ENCODE measurements at places on chromosomes 1 and 21.
A peak's percentile ranks its signal among the peaks of the same experiment; 100 is the strongest.

DNA sequence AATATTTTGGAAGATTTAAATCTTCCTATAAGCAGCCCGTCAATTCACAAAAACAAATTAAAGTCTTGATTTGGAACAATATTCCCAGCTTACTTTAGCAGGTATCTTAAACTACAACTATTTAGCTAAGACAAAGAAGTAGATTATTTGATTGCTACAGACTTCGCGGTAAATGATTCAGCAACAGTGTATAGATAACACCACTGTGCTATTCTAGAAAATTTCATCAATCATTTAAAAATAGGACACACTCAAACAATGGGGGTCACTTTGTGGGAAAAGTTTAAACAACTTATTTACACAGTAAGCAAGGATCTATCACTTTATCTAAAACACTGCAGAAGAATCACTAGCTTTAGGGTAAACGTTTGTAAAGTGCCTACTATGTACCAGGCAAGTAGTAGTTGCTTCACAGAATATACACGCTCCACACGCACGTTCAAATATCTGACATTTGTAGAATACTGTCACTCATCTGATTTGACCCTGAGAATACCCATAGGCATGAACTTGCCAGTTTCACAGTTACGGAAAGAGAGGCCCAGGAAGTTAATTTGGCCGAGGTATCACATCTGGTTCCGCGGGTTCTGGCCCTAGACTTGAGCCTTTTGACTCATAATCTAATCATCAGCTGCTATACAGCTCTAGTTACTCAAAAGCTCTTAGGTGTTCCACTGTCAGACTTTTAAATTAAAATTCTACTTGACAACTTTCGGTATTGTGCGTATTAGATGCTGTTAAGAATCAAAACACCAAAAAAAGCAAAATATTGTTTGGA lies 876 bp downstream of the DENND2C start:
- DNase-seq, result no peak

DNA sequence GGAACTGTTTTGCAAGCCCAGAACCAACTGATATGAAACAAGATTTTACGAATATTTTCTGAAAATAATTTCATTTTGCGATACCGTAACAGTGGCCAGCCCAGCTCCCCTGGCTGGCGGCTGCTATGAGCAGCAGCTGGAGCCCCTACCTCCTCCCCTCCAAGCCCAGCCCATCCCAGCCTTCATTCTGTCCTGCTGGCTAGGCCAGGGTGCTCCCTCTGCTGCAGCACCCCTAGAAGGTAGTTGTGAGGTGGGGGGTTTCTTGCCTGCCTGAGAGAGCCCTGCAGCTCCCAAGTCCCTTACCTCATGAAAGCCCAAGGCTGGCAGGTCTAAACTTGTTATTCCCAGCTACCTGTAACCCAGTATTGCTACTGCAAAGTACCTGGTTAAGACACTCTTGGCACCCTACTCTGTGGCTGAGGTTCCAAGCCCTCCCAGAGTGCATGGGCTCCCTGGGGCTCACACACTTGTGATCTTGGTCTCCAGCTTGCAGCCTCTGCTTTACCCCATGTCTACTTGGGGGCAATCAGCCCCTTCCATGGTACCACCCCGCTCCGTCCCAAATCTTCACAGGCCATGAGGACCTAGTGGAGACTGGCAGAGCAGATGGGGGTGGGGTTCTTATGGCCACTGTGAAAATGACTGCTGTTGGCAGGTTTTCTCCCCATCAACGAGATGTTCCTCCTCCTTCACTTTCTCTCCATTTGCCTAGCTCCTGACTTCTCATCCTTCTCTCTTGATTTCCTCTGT lies 239.8 kb downstream of the TRABD2B start:
- DNase-seq, result no peak

DNA sequence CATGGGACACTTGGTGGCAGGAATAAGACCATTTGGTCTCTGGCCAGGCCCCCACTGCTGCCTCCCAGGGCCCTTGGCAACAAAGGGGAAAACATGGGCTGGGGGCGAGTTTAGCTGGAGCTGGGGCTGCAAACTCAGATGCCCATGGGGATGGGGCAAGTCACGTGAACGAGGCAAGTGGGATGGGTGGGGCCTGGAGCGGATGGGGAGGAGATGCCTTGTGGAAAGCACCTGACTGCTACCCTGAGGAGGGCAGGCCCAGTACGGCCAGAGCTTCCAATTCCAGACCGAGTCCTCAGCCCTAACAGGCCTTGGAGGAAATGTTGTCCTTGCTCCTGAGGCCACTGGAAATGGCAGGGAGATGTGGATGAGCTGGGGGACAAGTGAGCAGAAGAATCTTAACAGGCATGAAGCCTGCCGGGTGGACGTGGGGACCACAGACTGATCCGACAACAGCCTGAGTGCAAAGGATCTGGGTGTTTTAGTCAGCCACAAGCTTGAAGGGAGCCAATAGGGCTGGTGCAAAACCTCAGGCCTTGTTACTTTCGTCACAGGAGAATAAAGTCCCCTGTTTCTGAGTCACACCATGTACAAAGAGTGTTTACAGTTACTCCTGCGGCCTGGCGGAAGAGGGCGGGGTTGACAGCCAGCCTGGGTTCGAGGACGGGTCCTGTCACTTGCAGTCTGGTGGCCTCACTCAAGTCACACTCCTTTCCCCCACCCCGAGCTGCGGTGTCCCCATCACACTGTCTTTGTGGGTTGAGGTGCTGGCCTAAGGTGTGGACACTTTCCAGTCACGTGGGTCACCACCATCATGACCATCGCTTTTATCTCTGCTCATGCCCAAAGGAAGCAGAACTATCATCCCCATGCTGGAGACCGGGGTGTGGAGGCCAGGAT lies 19.1 kb downstream of the RUNX3 start:
- peak; percentile 44 for DNase-seq

DNA sequence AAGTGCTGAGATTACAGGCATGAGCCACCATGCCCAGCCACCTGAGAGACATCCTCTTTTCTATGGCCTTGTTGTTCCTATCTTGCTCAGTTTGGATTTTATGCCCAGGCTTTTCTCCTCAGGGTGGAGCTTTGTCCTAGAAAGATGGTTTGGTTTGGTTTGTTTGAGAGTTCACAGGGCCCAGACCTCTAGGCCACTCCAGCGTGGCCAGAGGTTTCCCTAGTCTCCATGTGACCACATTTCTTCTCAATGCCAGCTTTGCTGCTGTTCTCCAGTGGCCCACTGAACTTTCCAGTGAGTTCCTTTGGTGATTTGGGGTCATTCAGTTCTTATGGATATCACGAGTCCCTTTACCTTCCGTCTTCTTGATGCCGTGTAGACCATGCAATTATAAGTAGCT lies 92.6 kb upstream of the SERBP1 start:
- DNase-seq, result no peak

- DNase-seq, result peak; percentile 84
Measured at GRCh38 chr1:182084487-182085316, 23.2 kb upstream of the ZNF648 start.

- no peak for DNase-seq
Measured at GRCh38 chr1:218025454-218025853, 259.6 kb upstream of the RRP15 start.

DNA sequence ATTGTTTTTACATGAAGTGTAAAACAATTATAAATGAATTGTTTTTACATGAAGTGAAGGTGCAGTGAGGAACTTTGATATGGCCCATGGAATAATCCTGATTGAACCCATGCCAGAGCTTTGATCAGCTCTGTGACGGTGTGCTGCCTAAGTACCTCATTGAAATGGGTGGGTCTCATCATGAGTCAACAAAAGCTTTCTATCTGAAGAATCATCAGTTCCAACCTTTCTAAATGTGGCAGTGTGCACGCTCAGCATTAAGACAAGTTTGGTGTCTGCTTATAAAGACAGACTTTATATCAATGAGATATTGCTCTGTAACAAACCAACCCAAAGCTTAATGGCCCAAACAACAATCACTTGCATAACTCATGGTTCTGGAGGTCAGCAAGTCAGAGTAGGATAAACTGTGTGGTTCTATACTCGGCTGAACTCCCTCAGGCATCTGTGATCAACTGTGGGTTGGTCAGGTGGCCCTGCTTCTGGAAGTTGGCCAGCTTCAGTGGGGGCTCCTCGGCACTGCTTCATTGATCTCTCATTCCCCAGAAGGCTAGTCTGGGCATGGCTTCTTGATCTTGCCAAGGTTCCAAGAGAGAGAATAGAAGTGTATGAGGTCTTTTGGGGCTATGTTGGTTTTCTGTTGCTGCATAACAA lies 258.0 kb downstream of the LTN1 start:
- DNase-seq, result no peak

GRCh38 chr1:44903011-44903680 lies 60.1 kb upstream of the PTCH2 start:
- DNase-seq, result no peak

DNA sequence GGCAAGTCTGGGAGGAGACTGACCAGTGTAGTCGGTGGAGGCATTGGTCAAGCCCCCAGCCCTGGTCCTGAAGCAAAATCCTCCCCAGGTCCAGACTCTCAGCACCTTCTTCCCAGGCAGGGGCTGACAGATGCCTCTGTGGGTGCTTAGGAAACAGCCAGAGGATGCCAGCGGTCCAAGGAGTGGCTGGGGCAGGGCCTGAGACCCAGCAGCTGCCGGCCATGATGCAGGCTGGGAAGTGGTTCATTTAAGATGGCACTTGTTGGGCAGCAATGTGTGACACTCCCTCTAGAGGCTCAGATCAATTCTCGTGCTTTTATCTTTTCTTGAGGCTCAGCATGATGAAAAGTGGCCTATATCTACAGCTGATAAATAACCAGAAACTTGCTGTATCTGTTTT lies 165.0 kb upstream of the VAMP3 start:
- no peak for DNase-seq

DNA sequence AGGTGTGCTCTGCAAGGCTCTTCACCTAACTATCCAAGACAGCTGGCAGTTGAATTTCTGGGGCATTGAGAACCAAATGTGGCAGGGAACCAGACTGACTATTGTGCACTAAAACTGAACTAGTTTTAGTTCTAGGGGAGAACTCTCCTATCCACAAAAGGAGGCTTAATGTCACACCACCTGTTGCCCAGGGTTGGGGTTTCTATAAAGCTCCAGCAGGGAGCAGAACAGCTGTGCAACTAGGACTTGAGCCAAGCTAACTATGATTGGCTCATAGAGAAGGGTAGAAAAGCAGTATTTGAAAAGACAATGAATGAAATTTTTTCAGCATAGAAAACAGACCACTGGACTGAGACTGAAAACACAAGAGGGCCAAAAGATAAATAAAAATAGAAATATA lies 53.3 kb upstream of the FGGY start:
- DNase-seq, result no peak

- no peak for DNase-seq
Measured at GRCh38 chr1:151246786-151247185, 7.7 kb upstream of the PSMD4 start.

DNA sequence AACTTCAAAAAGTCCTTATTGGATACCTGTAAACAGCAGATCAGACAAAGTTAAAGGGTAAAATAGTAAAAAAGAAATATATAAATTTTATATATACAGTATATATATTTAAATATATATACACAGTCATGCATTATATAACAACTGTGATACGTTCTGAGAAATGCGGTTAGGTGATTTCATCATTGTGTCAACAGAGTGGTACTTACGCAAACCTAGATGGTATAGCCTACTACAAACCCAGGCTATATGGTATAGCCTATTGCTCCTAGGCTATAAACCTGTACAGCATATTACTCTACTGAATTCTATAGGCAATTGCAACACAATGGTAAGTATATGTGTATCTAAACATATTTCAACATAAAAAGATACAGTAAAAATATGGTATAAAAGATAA lies 222.7 kb downstream of the NUF2 start:
- DNase-seq, result no peak

All from T-helper 2 cell (primary cell).